Activated T-cell treated with anti-CD3 and anti-CD28 coated beads, Interleukin-2, amount 50 U/mL, for 48 hours (primary cell): ENCODE measurements at places on chromosomes 7 and 10.

GRCh38 chr10:78721231-78721630 lies 347.5 kb upstream of the ZMIZ1 start:
- DNase-seq = no peak

- no peak for DNase-seq
These were observed 15.6 kb upstream of the ADO start for GRCh38 chr10:62788861-62789467.

GRCh38 chr7:114086914-114087652 lies 168.3 kb upstream of the PPP1R3A start:
- peak; percentile 22 for DNase-seq

- DNase-seq = no peak
These were observed 202.8 kb upstream of the BMPER start for GRCh38 chr7:33702514-33703054.

DNA sequence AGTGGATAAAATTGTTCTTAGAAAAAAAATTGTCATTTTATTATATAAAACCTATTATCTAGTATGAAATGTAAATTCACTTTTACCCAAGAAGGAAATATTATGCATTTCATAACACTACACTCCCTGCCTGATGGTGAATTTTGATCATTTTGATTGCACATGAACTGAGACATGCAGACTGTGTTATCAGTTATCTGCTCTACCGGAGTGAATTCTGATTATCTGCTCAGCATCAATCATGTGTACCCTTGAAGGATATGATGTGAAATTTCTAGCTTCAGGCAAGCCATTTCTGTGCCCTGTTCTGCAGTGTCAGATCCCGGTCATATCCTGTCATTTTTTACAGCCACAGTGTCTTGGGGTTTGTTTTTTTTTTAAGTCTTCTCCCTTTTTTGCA lies 85.0 kb upstream of the FGL2 start:
- no peak for DNase-seq

- no peak for DNase-seq
These were observed 2.8 kb upstream of the PDK4 start for GRCh38 chr7:95599069-95599468.

- no peak for DNase-seq
These were observed 617.2 kb downstream of the AUTS2 start for GRCh38 chr7:70215491-70215890.

GRCh38 chr7:99125505-99125865 lies 18.4 kb downstream of the SMURF1 start:
- no peak for DNase-seq

- DNase-seq = no peak
These were observed 37.6 kb downstream of the KLF6 start for GRCh38 chr10:3747248-3747960.

GRCh38 chr10:43942096-43942850 lies 293.6 kb upstream of the ZNF32 start:
- peak; percentile 7 for DNase-seq

DNA sequence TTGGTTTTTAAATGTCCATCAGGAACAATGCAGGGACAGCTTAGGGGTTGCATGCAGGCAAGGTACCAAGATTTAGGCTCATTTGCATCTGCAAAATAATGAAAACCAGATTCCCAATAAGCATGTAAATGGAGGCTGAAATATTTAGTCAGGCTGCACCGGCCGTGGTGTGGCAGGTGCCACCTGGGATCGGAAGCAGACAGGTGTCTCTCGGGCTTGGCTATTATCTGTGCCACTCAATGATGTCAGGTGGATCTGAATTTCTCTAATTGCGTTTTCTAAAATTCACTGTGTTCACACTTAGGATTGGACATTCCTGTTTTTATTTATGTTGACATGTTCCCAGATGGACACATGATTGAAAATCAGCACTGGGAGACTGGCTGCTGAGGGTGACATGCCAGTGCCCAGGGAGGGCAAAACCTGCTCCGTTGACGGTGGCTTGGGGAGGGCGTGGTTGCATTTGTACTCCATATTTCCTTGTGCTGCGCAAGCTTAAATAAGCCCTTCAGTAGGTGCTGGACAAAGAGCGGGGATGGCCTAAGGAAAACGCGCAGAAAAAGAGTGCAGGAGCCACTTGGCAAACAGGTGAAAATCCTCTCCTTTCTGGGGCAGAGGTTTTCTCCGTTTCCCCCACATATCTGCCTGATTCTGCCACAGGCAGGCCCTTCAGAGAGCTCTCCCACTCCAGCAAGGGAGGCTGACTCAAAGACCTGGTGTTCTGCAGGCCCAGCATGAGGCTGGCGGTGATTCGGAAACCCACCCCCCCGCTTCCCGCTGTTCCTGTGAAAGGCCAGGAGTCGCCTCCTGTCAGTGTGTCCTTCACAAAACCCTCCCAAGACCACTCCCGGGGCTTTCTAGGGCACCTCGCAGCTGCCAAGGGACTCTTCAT lies 142.5 kb downstream of the WDR37 start:
- DNase-seq = no peak

- no peak for DNase-seq
These were observed 210.8 kb upstream of the TMEM196 start for GRCh38 chr7:19984231-19984632.

DNA sequence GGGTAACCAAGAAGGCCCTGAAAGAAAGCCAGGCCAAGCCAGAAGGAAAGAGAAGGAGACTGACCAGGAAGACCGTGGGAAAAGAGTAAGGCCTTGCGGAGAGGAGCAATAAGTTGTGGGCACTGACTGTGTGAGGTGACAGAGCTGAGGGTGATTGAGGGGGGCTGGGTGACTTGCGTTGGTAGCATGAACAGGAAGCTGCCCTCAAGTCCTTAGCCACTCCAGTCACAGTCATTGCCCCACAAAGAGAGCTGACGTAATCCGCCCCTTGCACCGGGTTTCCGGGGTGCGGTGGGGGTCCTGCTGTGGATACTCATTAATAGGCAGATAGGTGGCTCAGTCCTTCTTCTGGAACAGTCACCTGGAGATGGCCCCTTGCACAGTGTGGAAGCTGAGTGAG lies 16.1 kb upstream of the DMBT1 start:
- no peak for DNase-seq

- peak; percentile 5 for DNase-seq
These were observed 309.4 kb downstream of the RPS24 start for GRCh38 chr10:78342827-78343653.

- no peak for DNase-seq
These were observed 299.4 kb upstream of the VSTM2A start for GRCh38 chr7:54242776-54243175.

GRCh38 chr7:14095233-14095950 lies 105.9 kb upstream of the ETV1 start:
- DNase-seq = no peak

DNA sequence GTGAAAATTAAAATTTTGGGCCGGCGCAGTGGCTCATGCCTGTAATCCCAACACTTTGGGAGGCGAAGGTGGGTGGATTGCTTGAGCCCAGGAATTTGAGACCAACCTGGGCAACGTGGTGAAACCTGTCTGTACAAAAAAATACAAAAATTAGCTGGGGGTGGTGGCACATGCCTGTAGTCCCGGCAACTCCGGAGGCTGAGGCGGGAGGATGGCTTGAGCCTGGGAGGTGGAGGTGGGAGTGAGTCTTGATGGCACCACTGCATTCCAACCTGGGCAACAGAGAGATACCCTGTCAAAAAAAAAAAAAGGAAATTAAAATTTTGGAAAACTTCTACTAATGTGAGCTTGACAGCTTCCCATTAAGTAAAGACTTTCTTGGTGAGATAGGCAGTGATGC lies 3.1 kb downstream of the SRRT start:
- no peak for DNase-seq

GRCh38 chr7:134514663-134515062 lies 12.7 kb upstream of the AKR1B10 start:
- no peak for DNase-seq

- DNase-seq = no peak
These were observed 140.1 kb downstream of the PLXNA4 start for GRCh38 chr7:132436121-132436520.

- DNase-seq = no peak
These were observed 458.5 kb downstream of the GFRA1 start for GRCh38 chr10:115814542-115814941.

GRCh38 chr10:44967616-44968015 lies 8.0 kb downstream of the RASSF4 start:
- no peak for DNase-seq
